Left lung (tissue), 14 donors: ENCODE measurements at places on chromosomes 16 and 17. TPM values are rescaled to one million over a fixed set of nuclear protein-coding genes. Genes with fewer than 3 reads are reported as not detected.

The WNT9B gene
- 0.31 TPM for polyA plus RNA-seq

The CHST5 gene
- polyA plus RNA-seq, result 1.5 TPM

The SPSB3 gene
- polyA plus RNA-seq, result 35.6 TPM

The TXNDC17 gene
- polyA plus RNA-seq, result 89.4 TPM

The ST6GALNAC1 gene
- 4.0 TPM for polyA plus RNA-seq

The TPSAB1 gene
- polyA plus RNA-seq, result 0.21 TPM

The SERPINF2 gene
- polyA plus RNA-seq, result 2.7 TPM

The GDPD1 gene
- 9.7 TPM for polyA plus RNA-seq

The PIK3R6 gene
- polyA plus RNA-seq, result 1.6 TPM

The ABCA8 gene
- 104 TPM for polyA plus RNA-seq

The TOM1L1 gene
- 56.5 TPM for polyA plus RNA-seq

- no peak for DNase-seq
These were observed 191.8 kb upstream of the CHMP6 start for GRCh38 chr17:80799538-80800480.

GRCh38 chr17:27817731-27818130 lies 17.4 kb upstream of the NOS2 start:
- no peak for DNase-seq

GRCh38 chr16:56247808-56248207 lies 56.5 kb downstream of the GNAO1 start:
- DNase-seq, result no peak

- DNase-seq, result no peak
These were observed 2.4 kb upstream of the PKD1L3 start for GRCh38 chr16:72002619-72003018.

GRCh38 chr16:83945587-83945986 lies 7.5 kb upstream of the OSGIN1 start:
- DNase-seq, result no peak

DNA sequence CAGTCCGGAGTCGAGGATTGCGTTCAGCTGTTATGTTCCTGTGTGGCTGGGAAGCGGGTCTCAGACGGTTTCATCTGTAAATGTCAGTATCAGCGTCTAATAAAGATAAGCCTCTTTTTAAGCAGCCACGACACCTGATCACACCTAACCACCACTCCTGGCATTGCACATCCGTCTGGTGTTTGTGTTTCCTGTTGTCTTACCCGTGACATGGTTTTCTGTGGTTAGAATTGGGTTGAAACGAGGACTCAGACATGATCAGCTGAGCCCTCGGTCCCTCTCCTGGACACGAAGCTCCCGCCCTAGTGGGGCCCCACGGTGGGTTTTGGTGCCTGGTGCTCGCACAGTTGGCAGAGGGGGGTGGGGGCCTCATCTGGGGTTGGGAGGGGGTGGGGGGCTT lies 18.3 kb downstream of the CPNE7 start:
- no peak for DNase-seq

GRCh38 chr17:75138519-75138918 lies 7.0 kb upstream of the NT5C start:
- DNase-seq, result no peak

GRCh38 chr17:4968486-4969046 lies 949 bp upstream of the SPAG7 start:
- DNase-seq, result no peak

GRCh38 chr17:63701456-63701820 lies 1.5 kb upstream of the LIMD2 start:
- DNase-seq, result peak; percentile 78

DNA sequence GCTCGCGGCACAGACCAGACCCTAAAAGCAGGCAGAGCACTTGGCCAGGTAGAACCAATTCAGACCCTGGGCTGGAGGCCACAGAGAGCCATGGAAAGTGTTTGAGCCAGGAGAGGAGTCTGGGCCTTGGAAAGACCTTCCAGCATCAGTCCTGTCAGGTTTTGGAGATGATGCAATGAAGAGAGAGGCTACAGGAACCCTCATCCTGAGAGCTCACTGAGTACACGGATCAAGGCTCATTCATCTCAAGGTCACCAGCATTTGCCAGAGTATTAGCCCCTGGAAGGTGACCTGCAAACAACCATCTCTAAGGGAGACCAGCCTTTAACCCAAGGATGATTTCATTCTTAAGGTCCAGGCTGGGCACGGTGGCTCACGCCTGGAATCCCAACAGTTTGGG lies 27.8 kb downstream of the TLE7 start:
- DNase-seq, result no peak

- no peak for DNase-seq
These were observed 5.7 kb upstream of the MILR1 start for GRCh38 chr17:64443086-64443760.

DNA sequence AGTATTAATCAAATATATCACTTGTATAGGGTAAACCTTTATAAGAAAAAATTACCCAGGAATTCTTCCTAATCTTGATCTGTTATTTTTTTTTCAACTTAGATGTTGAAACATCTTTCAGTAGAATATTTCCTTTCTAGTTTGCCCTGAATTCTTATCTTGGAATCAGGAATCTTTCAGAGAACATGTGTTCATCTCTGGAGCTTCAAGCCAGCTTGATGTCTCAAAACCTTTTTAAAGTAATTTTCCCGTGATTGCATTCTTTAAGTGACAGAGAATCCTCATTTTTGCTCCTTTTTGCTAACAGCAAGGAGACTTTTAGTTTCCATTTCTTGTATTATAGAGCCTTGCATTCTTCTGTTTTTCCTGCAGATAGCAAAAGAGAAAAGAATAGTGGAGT lies 90.8 kb downstream of the ELAC2 start:
- DNase-seq, result no peak

DNA sequence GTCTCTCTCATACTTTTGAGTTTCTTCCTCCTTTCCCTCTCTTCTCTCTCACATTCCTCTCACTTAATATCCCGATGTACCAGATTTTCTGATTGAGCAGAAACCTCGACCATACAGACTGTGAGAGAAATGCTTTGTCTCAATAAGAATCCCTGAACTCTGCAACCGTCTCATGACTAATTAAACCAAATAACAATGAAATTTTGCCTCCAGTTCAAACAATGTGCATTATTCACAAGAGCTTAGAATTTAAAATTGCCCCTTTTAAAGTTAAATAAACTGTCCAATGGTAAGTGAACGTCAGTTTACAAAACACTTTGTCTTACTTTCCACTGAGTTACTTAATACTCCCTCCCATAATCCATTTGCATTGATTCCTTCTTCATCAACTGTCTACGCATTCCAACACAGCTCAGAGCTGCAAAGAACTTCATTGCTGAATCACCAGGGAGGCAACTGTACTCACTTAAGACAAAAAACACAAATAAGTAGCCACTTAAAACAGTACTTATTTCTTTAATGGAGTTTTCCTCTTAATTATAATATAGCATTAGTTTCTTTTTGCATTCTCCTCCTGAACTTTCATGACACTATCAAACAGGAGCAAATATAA lies 4.9 kb downstream of the CDH11 start:
- DNase-seq, result no peak

- peak; percentile 84 for DNase-seq
These were observed 3.4 kb upstream of the PRSS8 start for GRCh38 chr16:31138621-31139578.

- no peak for DNase-seq
These were observed 1.7 kb upstream of the CYTH1 start for GRCh38 chr17:78783711-78784324.

DNA sequence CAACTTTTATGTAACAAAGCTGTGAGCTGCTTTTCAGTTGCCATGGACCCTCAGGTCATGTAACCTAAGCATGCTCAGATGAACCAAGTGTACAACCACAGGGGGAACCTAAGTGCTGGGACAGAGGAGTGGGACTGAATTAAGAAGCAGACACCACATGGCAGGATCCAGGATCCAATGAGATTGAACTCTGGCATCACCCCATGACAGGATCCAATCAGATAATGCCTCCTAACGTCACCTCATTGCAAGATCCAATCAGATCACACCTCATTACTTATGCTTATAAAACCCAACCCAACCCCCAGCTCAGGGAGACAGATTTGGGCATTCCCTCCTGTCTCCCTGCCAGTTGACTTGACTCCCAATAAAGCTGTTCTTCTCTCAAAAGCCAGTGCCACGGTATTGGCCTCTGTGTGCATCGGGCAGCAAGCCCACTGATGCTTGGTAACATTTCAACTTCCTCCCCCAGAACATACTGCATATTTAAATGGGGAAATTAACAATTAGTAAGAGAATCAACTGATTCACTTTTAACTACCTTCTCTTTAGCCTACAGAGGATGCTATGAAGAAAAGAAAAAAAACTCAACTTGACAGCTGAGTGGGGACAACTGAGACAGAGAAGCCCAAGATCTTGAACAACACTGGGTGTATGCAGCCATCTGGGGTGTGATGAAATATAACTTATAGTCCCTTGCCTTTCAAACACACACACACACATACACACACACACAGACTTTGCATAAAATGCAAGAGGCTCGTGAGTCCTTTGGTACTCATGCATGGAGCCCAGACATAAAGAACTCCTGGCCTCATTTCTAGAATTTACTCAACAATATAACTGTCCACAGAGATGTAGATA lies 148.4 kb downstream of the SLC39A11 start:
- DNase-seq, result no peak

DNA sequence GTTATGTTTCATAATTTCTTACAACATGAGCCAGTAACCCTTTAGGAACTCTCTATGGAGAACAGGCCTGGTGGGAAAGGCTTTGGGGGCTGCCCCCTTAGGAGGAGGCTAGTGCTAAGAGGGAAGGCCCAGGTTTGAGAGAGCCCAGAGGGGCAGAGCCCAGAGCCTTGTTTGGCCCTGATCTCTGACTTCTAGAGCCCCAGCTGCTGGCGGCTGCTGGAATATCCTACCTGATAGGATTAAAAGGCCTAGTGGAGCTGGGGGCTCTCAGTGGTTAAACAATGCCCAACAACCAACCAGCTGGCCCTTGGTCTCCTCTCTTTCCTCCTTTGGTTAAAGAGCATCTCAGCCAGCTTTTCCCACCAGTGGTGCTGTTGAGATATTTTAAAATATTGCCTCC lies 54.1 kb downstream of the IGF2BP1 start:
- DNase-seq, result no peak

DNA sequence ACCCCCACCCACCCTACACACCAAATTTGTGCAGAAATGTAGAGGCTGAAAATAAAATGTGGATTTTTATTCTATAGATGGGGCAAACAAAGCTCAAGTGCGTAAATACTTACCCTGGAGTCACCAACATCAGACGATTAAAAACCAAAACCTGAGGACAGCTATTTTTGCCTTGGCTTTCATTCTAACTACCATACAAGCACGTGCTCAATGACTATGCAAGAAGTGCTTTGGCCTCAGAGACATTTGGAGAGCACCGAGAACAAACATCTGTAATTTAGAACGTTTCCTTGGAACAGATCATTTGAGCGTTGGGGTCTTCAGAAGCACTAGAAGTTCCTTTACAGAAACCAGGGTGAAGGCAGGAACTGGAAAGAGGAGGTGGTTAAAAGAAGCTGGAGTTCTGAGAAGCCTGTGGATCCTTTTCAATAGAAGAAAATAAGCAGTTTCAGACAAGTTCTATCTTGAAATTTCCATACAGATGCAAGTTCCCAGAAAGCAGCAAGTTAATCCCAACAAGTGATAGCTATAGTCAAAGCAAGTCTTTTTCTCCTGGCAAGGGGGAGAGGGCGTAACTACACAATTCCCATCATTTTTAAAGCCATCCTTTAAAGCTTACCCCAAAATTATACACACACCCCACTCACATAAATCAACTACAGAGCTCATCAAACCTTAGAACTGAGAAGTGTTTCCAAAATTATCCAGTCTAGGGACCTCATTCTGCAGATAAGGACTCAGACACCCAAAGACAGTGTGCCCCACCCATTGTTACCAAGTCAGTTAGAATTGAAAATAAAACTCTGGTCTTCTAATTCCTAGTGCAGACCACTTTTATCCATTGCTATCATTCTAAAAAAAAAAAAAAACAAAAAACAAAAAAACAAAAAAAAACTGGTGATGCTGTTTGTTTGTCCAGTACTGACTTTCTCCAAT lies 29.6 kb upstream of the CDRT4 start:
- DNase-seq, result no peak

DNA sequence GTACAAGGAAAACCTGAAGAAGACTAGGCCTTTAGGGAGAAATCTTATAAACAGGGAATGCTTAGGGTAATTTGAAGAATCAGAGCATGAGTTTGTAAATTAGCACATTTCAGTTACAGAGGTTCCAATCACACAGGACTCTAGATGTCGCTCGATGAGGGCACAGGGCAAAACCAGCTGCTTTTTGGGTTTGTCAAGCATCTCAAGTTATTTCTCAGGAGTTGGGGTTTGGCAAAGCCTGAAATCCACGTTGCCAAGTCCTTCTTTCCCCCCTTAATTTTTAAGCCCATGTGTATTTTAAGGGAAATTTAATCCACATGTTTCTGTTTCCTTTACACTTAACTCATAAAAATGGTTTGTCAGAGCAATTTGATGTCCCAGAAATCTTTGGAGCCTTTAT lies 146.9 kb downstream of the ANKFN1 start:
- DNase-seq, result no peak

GRCh38 chr16:74169687-74170376 lies 126.8 kb upstream of the PSMD7 start:
- no peak for DNase-seq

DNA sequence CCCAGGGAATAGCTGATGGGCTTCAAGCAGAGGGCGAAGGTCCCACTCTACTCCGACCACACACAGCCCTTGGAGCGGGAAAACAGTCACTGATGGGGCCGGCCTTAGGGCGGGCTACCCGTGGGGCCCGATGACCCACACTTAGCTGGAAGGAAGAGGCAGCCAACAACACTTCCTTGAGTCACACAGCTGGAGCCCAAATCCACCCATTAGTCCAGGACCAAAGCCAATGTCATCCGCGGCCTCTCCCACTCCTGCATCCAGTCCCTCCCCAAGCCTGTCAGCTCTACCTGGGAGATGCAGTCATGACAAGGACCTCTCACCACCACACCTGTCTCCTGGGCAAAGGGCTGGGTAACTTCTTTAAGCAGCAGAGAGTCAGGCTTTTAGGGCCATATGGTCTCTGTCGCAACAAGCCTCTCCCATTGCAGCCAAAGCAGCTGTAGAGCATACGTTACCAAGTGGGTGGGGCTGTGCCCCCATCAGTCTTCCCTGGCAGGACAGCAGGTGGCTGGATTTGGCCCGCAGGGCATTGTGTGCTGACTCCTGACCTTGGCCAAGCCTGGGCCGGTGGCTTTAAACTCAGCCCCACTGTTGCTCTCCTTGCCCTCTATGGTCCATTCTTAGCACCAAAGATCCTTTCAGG lies 110.7 kb downstream of the SOCS1 start:
- DNase-seq, result peak; percentile 40
